Activated CD4-positive, CD25-positive, alpha-beta regulatory T cell (primary cell): ENCODE measurements at places on chromosomes 3 and 15.

GRCh38 chr15:85890620-85890980 lies 95.9 kb upstream of the KLHL25 start:
- DNase-seq, result no peak

DNA sequence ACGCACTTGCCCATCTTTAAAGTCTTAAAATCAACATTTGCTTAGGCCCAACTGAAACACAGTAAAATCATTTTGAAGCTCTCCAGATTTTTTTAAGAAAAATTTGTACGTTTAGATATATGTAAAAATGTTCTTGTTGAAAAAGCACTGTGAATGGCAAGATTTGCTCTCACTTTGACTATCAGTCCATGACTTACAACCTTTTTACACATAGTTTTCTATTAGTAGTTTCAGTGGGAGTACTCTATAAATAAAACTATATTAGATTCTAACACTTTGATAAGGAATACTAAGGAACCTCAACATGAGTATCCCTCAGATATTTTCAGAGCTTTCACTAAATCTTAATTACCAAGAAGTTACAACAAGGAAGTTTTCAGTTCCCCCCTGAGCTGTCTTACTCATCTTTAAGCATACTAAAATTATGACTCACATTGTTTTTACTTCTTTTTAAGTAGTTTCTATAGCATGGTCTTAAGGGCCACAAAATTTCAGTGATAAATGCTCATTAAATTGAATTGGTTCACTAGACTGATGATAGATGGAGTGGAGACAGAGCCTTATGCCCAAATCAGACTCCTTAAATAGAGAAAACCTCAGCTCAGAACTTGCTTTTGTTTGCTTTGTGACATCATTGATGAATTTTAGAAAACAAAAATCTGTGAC lies 31.6 kb upstream of the RAP2B start:
- no peak for DNase-seq

GRCh38 chr3:66404197-66404596 lies 96.6 kb downstream of the LRIG1 start:
- no peak for DNase-seq

DNA sequence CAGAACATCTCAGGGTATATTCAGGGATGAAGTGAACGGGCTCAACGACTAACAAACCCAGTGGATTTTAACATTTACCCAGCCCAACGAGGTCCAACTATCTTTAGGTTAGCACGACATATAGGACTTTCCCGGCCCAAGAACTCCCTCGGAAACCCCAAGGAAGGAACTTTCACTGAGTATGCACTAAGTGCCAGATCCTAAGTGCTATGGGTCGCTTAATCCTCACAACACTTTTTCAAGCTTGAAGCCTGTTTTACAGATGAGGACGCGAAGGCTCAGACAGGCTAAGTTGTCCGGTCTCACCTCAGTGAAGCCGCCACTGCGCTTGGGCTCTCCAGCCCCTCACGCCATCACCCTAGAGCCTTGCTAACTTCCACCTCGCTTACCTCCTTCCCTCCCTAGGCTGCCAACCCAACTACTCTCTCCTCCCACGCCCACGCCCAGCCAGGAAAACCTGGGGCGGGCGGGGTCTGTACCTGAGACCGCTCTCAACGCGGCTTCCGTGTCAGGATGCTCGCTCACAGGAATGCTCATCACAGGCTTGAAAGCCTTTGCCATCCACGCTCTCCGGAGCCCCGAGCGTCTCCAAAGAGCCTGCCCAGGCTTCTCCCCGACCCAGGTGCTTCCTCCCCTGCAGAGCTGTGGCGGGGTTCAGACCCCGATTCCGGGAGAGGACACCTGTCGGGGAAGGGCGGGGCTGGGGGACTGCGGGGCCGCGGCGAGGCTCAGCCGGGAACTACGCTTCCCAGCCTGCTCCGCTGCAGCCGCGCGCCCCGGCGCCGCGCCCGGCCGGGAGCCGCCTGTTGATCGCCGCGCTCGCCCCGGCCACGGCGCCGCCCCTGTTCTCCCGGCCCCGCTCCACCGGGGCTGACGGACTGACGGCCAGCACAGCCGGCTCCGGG lies at the start of gene TMOD2:
TSS of gene TMOD2 (plus strand) at position 806 of the 905 bp plus-strand sequence. CDS start 14,845 bp downstream, outside the sequence.
- no peak for DNase-seq

- no peak for DNase-seq
These were observed 682.2 kb upstream of the BCHE start for GRCh38 chr3:166519443-166519842.

- no peak for DNase-seq
These were observed 46.4 kb upstream of the PRICKLE2 start for GRCh38 chr3:64271631-64272030.

DNA sequence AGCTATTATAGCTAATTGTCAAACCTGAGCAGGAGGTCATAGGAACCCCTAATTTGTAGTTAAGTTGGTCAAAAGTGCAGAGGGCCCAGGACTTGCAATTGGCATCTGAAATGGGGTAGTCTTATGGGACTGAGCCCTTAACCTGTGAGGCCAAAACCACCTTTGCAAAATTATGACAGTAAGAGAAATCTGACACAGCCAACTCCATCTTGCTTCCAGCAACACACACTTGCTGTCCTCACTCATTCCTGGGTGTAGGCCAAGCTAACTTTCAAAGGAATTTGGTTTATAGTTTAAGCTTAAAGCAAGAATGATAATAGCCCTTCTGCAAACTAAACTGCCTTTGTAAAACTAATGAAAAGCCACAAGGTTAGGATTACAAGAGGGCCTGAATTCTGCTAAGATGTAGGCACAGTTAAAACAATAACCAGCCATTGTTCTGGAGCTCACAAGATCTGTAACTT lies 57.6 kb upstream of the FRMD4B start:
- DNase-seq, result no peak

GRCh38 chr3:66863205-66864111 lies 134.6 kb upstream of the KBTBD8 start:
- DNase-seq, result no peak

DNA sequence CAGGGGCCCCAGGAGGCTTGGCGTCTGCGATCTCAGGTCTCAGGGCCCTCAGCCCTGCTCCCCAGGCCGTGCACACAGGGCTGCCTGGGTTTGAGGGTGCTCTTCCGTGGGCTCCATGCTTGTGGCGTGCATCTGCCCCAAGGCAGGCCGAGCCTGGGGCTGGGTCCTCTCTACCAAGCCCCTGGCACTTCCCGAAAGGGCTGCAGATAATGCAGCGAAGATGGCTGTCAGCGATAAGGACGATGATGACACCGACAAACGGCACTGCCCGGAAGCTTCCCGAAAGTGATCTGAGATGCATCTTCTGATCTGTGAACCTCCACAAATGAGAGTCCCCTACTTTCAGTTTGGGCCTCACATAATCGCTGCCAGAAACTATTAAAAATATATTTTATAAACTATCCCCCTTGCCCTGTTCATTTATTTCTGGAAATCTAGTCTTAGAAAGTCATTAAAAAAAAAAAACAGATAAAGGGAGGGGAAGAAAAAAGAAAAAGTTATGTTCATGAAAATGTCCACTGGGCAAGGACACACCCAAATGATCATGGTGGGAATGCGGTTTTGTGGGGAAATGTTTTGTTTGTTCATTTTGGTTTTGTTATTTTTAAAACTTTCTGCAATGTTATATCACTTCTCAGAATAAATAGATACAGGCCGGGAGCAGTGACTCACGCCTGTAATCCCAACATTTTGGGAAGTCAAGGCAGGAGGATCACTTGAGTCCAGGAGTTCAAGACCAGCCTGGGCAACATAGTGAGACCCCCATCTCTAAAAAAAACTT lies 51.5 kb downstream of the RPN1 start:
- no peak for DNase-seq

DNA sequence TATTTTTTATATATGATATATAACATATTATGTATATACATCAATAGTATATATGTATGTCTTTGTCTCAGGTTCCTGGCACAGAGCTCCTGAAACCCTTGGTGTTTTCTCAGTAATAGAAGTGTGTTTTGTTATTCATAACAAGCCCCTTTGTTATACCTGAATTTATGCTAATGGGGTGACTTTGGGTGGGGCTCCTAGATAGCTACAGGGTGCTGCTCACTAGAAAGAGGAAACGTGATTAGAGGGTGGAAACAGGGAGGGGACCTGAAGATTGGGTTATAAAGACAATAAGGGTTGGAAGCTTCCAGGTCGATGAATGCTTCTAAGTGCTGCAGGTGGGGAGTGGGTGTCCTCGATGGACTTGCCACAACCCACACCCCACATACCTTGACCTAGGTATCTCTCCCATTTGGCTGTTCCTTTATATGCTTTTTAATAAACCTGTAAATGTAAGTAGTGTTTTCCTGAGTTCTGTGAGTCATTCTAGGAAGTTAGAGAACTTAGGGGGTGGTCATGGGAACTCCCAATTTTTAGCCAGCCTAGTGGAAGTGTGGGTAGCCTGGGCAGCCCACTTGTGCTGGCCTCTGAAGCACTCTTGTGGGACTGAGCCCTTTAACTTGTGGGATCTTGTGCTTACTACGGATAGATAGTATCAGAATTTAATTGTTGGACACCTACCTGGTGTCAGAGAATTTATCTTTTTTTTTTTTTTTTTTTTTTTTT lies 36.9 kb upstream of the C15orf39 start:
- no peak for DNase-seq

- no peak for DNase-seq
These were observed 681 bp downstream of the CTDSPL start for GRCh38 chr3:37862219-37862902.

- no peak for DNase-seq
These were observed 28.8 kb downstream of the HOMER2 start for GRCh38 chr15:82923744-82924143.

DNA sequence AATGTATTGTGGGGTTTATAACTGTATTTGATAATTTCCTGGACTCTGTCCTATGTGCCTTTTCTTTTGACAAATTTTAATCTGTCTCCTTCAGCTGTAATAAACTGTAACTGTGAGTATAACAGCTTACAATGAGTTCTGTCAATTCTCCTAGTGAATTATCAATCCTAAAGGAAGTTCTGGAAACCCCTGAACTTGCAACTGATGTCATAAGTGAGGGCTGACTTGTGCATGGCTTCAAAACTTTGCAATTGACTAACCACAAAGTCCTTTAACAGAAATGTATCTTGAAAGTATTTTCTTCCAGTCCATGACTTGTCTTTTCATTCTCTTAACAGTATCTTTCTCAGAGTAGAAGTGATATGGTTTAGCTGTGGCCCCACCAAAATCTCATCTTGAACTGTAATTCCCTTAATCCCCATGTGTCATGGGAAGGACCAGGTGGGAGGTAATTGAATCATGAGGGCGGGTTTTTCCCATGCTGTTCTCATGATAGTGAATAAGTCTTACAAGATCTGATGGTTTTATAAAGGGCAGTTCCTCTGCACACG lies 108.3 kb downstream of the TFDP2 start:
- no peak for DNase-seq

DNA sequence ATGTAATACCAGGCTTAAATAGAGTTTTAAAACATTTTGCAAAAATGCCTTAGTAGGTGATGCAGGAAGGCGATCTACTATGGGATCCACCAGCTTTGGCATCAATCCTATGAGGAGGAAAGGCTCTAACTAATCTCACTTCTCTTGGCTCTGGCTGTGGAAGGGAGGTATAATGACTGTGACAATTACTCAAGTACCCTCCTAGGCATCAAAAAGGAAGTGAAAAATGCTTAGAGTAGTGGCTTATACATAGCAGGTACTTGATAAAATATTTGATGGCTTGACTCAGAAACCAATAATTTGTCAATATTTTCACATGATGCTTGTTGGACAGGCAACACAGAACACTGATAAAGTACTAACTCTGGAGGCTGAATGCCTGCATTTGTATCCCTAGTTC lies 34.1 kb upstream of the SERPINI2 start:
- no peak for DNase-seq

DNA sequence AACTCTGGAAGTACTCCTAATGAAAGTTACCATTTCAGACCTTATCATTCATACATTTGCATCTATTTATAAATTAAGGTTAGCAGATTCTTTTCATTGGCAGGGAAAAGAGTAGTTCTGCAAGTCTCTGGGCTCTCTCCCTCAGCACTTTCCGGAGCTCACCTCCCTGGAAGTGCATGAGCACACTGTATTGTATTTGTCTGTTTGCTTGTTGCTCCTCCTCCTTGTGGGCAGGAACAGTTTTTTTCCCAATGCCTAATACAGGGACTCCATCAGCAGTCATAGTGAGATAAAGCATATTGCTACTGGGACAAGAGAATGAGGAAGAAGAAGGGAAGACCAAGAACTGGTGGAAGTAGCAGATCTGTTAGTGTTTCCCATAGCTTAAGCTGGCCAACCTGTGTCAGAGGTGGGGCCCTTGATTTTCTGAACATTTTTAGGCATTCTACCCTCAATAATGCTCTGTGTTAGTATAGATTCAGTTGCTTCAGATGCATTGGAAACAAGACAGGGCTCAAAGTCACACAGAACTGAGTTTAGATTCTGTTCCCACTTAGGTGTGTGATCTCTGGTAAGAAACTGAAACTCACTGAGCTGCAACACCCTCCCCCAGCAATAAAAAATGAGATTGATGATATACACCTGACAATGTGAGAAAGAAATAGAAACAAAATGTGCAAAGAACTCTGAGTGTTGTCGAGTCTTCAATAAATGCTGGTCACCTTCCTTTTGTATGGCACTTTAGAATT lies 407.8 kb downstream of the TUSC7 start:
- no peak for DNase-seq

DNA sequence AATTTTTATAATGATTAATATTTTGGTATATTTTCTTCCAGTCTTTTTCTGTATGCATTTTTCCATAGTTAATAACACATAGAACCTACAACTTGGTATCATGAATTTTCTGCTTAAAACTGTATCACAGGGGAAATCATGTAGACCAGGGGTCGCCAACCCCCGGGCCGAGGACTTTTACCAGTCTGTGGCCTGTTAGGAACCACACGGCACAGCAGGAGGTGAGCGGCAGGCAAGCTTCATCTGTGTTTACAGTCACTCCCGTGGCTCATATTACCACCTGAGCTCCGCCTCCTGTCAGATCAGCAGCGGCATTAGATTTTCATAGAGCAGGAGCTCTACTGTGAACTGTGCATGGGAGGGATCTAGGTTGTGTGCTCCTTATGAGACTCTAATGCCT lies 54.7 kb downstream of the RPL22L1 start:
- DNase-seq, result no peak

- DNase-seq, result no peak
These were observed 164.8 kb downstream of the ERC2 start for GRCh38 chr3:56303487-56303886.

DNA sequence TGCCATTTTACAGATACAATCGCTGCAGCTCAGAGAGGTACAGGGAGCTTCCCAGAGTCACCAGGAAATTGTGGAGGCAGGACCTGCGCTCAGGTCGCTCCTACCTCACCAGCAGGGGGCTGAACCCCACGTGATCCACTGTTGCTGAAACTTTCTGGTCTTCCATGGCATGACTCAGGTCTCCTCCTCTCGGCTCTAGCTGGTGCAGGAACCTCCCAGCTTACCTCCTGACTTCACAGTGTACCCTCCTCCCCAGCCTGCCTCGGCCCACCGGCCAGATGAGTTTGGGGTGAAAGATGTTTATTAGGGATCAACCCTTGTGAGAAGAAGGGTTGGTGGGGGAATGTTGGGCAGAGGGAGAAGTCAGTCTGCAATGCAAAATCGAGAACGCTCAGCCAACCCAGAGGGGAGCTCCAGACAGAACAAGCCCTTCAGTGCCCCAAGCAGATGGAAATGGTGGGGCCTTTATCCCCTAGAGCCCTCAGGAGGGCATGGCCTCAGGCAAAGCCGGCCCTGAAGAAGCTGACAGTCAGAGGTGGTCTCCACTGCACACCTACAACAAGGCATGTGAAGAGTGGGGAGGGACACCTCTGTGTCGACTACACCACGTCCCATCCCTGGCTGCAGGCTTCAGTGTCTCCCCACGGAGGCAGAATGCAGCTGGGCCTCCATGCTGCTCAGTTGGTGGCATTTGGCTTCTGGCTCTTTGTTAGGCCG lies 118.6 kb upstream of the PRR20G start:
- DNase-seq, result no peak
